Naive thymus-derived CD8-positive, alpha-beta T cell (primary cell): ENCODE measurements at places on chromosomes 5 and 9. TPM values are rescaled to one million over a fixed set of nuclear protein-coding genes. Genes with fewer than 3 reads are reported as not detected.

GRCh38 chr5:97452646-97453045 lies 269.6 kb upstream of the RIOK2 start:
- H3K4me3 ChIP-seq = no peak overlapping the region
- H3K27ac ChIP-seq = no peak overlapping the region
- H3K27me3 ChIP-seq = no peaks in the 10 kb centered on the region
- DNase-seq = no peak
- H3K4me1 ChIP-seq = no peaks in the 10 kb centered on the region

GRCh38 chr9:132414731-132415130 lies 4.7 kb downstream of the CFAP77 start:
- no peak overlapping the region for H3K27ac ChIP-seq
- no peak for DNase-seq

GRCh38 chr9:117826837-117827236 lies 122.6 kb downstream of the TLR4 start:
- H3K36me3 ChIP-seq = no peaks in the 10 kb centered on the region
- H3K4me3 ChIP-seq = peak overlapping the region; percentile 65
- H3K27me3 ChIP-seq = peaks cover 25% of the 10 kb centered on the region
- no peak for DNase-seq
- H3K27ac ChIP-seq = no peak overlapping the region
- peaks cover 38% of the 10 kb centered on the region for H3K4me1 ChIP-seq

DNA sequence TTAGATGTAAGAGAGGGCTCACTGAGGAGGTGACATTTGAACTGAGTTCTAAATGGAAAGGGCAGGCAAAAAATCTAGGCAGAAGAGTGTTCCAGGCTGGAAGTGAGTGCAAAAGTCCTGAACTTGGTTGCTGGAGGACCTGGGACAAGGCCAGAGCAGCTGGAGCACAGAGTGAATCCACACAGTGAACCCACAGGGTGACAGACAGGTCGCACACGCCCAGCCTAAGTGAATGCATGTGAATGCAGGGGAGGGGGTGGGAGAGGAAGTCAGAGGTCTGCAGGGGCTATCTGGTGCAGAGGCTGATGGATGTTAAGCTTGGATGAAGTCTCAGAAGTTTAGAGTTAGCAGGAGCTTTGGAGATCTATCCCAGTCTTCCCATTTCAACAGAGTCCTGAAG lies 556 bp upstream of the TTF1 start:
- H3K36me3 ChIP-seq = peaks cover 17% of the 10 kb centered on the region
- H3K27ac ChIP-seq = peak overlapping the region; percentile 90

ZFP37 gene
- 2.6 TPM for total RNA-seq
